ENCODE measurements at places on chromosomes 7 and 10.

DNA sequence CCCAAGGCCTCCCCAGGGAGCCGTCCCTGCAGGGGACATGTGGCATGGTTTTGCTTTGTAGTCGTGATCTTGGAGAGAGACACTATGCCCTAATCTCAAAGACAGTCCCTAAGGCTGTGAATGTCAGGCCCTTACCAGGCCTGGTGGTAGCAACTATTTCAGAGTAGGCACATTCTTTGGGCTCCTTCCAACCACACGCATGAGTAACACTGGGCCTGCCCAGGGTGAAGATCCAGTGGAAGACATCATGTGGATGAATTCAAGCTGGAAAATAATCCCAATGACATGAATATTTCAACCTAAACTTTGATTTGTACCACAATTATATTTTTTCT lies 39.5 kb upstream of the INSIG1 start:
- no peak for DNase-seq

GRCh38 chr10:35464825-35465456 lies 128.6 kb downstream of the CCNY start:
- no peak for DNase-seq

GRCh38 chr7:127710635-127711034 lies 58.6 kb downstream of the SND1 start:
- no peak for DNase-seq

DNA sequence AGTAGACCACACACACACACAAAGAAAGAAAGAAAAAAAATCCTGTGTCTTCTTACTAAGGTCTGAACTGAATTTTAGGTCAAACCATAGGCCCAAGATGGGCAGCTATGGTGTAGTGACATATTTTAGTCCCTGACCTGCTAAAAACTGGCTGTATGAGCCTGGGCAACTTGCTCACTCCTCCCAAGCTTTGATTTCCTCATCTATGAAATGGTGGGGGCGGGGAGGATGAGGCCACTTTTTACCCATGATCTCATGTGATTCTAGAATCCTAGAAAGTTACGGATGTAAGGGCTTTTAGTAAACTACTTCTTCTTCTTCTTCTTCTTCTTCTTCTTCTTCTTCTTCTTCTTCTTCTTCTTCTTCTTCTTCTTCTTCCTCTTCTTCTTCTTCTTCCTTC lies 6.1 kb upstream of the CCL24 start:
- no peak for DNase-seq
